Activated T-helper 2 cell treated with anti-CD3 and anti-CD28 coated beads, Interferon-gamma antibody, Interleukin-2, Interleukin-4, amounts not matched to agents 10 μg/mL and 5 μg/mL and 100 μg/mL, durations not matched to agents 14 hours and 24 hours and 36 hours (primary cell): ENCODE measurements at places on chromosomes 6 and 20.

GRCh38 chr20:41131594-41132387 lies 5.6 kb upstream of the PLCG1 start:
- H3K4me3 ChIP-seq, result no peak overlapping the region
- H3K27me3 ChIP-seq, result no peaks in the 10 kb centered on the region
- H3K27ac ChIP-seq, result peak overlapping the region; percentile 18
- peaks cover 40% of the 10 kb centered on the region for H3K4me1 ChIP-seq
- DNase-seq, result no peak

DNA sequence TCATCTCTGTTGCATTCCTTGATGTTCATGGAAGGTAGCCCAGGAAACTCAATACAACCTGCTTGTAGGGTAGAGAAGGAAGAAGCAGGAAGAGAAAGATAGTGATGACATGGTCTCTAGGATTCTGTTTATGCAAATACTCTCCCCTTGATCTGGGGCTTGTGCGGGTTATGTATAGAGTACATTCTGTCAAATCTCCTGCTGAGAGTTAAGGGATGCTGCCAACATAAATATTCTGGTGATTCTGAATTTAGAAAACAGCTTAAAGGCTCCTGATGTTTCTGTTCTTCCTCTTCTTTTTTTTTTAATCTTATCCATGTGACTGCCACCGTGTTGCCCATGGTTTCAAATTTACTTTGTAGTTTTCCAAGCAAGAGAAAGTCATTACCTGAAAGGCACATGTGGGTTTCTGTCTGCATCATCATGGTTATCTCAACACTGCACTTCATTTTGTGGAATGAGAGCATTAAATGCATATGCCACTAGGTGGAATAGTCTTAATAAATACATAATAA lies 150.6 kb downstream of the RPS12 start:
- no peak overlapping the region for H3K27ac ChIP-seq
- H3K27me3 ChIP-seq, result peaks cover 22% of the 10 kb centered on the region
- DNase-seq, result no peak
- peaks cover 16% of the 10 kb centered on the region for H3K4me1 ChIP-seq
- H3K36me3 ChIP-seq, result no peaks in the 10 kb centered on the region

- H3K27ac ChIP-seq, result no peak overlapping the region
- H3K4me1 ChIP-seq, result no peaks in the 10 kb centered on the region
- peaks cover 25% of the 10 kb centered on the region for H3K36me3 ChIP-seq
- no peak overlapping the region for H3K4me3 ChIP-seq
- H3K27me3 ChIP-seq, result no peaks in the 10 kb centered on the region
Observed at GRCh38 chr6:21228876-21229460, 364.6 kb upstream of the SOX4 start.

GRCh38 chr6:143064951-143065683 lies 4.4 kb downstream of the AIG1 start:
- no peak overlapping the region for H3K27ac ChIP-seq
- H3K27me3 ChIP-seq, result no peaks in the 10 kb centered on the region
- H3K4me1 ChIP-seq, result peaks cover 8% of the 10 kb centered on the region
- no peak overlapping the region for H3K4me3 ChIP-seq
- no peak for DNase-seq

GRCh38 chr6:116531675-116532570 lies 13.6 kb downstream of the TRAPPC3L start:
- DNase-seq, result peak; percentile 34
- peaks cover 1% of the 10 kb centered on the region for H3K4me1 ChIP-seq
- no peak overlapping the region for H3K4me3 ChIP-seq
- no peaks in the 10 kb centered on the region for H3K36me3 ChIP-seq

GRCh38 chr6:43676962-43677606 lies 10.5 kb downstream of the MRPS18A start:
- H3K4me3 ChIP-seq, result no peak overlapping the region
- peaks cover 57% of the 10 kb centered on the region for H3K36me3 ChIP-seq
- H3K27ac ChIP-seq, result no peak overlapping the region
- H3K4me1 ChIP-seq, result no peaks in the 10 kb centered on the region
- no peak for DNase-seq

GRCh38 chr20:20786428-20786827 lies 74.0 kb upstream of the RALGAPA2 start:
- H3K27ac ChIP-seq, result no peak overlapping the region
- H3K4me1 ChIP-seq, result no peaks in the 10 kb centered on the region
- no peaks in the 10 kb centered on the region for H3K27me3 ChIP-seq
- no peak for DNase-seq
- no peak overlapping the region for H3K4me3 ChIP-seq

DNA sequence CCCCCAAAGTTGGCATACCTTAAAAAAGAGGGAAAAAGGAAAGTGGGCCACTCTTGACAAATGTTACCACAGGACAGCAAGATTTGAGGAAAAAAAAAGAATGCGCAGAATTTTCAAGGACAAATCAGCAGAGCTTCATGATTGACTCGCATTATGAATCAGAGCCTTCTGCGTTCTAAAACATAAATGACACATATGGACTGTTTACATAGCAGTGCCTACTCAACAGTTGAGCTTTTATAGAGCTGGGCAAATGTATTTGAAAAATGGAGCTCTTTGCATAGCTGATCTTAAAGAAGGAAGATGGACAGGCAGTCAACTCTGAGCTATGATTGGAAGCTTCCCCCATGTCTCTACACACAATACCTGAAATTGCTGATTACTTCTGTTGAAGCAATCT lies 213.2 kb upstream of the NT5E start:
- no peak overlapping the region for H3K4me3 ChIP-seq
- no peaks in the 10 kb centered on the region for H3K4me1 ChIP-seq
- H3K27ac ChIP-seq, result no peak overlapping the region
- no peaks in the 10 kb centered on the region for H3K27me3 ChIP-seq

DNA sequence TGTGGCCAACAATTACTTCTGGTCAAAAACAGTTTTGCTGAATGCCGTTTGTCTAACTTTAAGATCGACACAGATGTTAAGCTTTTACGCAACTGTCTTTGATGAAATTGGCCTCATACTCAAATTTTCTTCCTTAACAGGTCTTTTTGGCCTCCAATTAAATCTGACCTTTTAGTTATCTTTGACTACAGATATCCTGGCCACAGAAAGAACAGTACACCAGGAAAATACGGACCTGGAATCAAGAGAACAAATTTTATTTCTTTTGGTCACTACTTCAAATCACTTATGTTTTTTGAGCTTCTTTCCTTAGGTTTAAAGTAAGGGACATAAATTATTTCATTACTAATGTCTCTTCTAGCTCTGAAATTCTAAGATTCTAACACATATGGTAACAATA lies 49.8 kb downstream of the IBTK start:
- peaks cover 2% of the 10 kb centered on the region for H3K4me1 ChIP-seq
- no peak overlapping the region for H3K27ac ChIP-seq
- H3K27me3 ChIP-seq, result no peaks in the 10 kb centered on the region
- peaks cover 48% of the 10 kb centered on the region for H3K36me3 ChIP-seq

DNA sequence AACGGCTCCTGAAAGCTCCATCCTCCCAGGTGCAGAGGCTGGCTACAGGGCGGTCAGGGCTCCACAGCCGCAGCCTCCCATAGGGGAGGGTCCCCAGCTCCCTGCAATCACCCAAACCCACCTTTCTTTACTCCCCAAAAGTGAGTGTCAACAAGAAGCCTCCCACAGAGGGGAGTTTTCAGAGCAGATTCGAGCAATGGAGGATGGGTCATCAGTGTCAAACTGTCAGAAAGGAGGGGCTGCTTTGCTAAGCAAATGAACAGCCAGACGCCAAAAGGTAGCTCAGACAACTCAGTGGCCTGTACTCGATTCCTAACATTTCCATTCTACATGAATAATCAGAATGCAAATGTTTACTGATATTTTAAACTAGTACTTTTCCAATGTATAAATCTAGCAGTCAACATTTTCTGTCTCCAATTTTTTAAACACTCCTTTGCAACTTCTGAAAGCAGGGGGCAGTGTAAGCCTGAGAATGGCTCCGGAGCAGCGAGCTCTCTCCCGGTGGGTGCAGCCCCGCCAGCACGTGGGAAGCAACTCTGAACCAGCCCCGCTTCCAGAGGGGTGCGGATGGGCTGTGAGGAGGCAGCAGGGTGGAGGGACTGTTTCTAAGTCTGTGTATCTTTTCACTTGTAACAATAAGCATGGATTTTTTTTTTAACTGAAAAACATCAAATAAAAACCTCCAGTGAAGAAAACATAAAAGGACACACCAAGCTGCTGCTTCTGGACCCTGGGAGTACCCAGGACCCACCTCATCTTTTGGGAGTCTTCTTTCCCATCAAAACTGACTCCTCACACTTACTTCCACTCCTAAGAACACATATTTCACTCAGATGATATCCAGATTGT lies 54.9 kb downstream of the TAF4 start:
- H3K27me3 ChIP-seq, result no peaks in the 10 kb centered on the region
- no peak overlapping the region for H3K27ac ChIP-seq
- H3K4me1 ChIP-seq, result peaks cover 3% of the 10 kb centered on the region
- H3K36me3 ChIP-seq, result peaks cover 24% of the 10 kb centered on the region
- peak; percentile 26 for DNase-seq

DNA sequence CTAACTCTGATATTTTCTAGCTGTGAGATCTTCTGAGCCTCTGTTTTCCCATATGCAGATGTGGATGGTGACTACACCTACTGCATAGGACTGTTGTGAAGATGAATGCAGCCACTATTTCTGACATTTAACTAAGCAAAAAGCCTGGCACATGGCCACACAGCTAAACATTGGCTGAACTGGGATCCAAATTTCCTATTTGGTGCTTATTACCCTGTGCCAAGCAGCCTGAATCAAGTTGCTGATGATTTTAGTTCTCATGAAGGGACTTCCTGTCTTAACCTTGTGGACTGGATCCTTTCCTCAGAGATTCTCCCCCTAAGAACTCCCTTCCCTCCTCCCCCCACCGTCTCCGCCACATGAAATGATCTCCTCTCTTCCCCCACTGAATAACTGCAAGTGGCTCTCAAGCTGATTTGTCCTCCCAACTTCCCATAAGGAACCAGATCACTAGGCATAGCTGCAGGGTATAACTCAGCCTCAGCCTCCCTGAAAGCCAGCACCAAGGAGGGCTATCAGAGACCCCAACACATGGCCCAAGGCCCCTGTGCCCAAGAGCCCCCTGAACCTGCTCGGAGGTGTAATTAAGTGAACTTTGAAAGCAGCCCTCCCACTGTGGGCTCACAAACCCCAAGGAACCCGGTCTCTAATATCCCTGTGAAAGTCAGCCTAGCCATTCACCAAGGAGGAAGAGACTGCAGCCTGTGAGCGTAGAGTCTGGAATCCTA lies 55.7 kb downstream of the MAFB start:
- DNase-seq, result no peak
- H3K27ac ChIP-seq, result no peak overlapping the region
- H3K36me3 ChIP-seq, result no peaks in the 10 kb centered on the region
- H3K4me1 ChIP-seq, result no peaks in the 10 kb centered on the region
- no peak overlapping the region for H3K4me3 ChIP-seq
- no peaks in the 10 kb centered on the region for H3K27me3 ChIP-seq

- peaks cover 38% of the 10 kb centered on the region for H3K4me1 ChIP-seq
- H3K27me3 ChIP-seq, result no peaks in the 10 kb centered on the region
- peaks cover 31% of the 10 kb centered on the region for H3K36me3 ChIP-seq
- peak overlapping the region; percentile 93 for H3K27ac ChIP-seq
- H3K4me3 ChIP-seq, result peak overlapping the region; percentile 97
Observed at GRCh38 chr6:63572747-63573075, 431 bp downstream of the LOC128125822 start.

DNA sequence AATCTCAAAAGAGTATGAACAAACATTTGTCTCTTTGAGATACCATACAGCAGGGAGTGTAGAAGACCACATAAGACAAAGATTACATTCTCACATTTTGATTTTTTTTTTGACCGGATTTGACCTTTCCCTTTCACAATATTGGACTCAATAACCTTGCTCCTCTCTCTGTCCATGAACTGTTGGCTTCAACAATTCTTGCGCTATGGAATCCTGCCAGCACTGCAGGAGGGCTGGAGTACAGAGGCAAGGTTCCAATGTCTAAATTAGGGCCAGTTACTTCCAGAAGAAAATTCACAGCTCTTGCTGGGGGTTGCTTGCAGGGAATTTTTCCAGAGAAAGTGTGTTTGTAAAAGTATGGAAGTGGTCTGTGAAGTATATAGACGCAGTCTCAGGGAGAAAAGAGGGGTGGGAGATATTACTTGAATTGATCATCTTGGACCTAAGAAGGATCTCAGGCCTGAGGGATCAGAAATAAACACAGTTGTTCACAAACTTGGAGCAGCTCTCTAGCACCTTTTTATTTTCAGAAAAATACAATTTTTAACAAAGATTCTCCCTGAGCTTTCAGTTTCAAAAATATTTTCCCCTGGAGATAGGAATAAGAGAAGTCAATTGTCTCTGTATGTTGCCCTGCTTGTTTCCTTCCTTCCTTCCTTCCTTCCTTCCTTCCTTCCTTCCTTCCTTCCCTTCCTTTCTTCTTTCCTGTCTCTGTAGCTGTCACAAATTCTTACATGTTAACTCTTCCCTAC lies 765.9 kb downstream of the BCKDHB start:
- DNase-seq, result no peak
- H3K27ac ChIP-seq, result no peak overlapping the region
- no peak overlapping the region for H3K4me3 ChIP-seq
- no peaks in the 10 kb centered on the region for H3K27me3 ChIP-seq
- no peaks in the 10 kb centered on the region for H3K4me1 ChIP-seq
